ENCODE measurements at places on chromosomes 1 and 21.

DNA sequence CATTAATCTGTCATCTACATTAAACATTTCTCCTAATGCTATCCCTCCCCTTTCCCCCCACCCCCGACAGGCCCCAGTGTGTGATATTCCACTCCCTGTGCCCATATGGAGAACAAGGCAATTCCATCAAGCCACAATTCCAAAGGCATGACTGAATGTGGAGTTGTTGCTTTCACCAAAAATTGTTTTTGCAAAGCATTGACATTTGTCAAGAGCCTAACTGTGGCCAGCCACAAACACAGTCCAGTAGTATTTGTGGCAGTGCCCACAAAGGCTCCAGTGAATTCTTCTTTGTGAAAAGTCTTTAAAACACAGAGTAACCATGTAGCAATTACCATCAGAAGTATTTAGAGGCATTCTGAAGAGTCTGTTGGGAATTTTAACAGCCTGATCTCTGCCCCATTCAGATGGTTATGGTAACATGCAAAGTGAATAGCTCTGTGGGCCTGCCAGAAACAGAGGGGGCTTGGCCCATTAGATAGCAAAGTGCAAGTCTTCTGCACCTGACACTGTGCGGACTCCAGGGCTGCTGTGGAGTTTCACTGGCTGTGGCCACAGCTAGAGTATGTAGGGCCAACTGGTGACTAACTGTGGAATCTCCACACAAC is 11.6 kb upstream of the LRRC53 start:
- no peak for DNase-seq

- no peak for DNase-seq
These were observed 109.3 kb downstream of the KAZN start for GRCh38 chr1:14707531-14708445.

DNA sequence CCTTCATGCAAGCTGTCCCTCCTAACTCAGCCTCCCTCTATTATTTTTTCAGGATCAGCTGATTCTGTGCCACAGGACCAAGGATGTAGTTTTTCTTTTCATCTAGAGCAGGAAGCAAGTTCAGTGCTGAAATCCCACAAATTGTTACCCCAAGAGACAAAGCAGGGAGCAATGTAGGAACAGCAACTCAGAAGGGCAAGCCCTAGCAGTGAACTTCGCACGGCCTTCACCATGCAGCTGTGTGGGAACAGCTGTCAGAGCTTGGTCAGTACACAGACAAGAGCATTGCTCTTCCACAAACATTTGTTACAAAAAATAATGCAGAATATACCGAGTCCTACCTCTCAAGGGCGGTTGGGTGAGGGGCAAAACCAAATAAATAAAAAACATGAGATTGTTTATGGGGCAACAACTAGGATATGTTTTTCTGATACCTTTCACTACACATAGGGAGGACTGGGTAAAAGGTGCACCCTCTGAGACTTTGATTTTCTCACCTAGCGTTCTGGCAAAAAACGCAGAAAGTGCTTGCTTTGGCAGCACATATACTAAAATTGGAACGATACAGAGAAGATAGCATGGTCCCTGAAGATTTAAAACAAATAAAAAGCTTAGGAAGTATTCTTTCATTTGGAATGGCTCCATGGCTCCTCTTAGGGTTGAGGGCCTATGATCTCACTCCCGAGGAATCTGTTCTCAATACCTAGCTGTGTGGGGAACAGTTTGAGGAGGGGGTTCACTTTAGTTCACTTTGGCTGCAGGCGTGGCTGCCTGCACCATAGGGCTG is 37.1 kb upstream of the ANGPTL7 start:
- no peak for DNase-seq

GRCh38 chr21:38950435-38951094 is 144.8 kb downstream of the ETS2 start:
- DNase-seq, result no peak

DNA sequence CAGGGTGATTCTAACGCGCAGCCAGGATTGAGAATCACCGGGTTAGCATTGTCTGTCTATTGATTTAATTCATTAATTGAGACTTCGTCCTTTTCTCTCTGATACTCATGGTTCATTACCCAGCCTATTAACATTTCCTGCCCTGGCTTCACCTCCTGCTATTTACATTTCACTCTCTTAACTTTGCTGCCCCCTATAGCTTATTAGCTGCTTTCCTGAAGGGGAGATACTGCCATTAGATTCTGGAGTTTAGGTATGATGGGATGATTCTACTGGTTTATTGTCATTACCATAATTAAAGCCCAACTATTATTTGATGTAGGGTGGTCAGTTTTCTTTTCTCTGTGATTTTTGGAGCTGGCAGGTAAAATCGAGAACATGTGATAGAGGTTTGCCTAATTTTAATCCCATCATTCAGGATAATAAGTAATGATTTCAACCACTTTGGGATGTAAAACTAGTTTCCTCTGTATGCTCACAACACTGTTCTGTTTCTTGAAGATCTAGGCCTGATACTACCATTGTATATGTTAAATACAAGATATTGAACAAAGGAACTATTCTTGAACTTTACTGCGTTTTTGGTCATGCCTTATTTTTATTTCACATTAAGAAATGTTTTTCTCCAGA is 6.4 kb downstream of the PPP2R5A start:
- DNase-seq, result peak; percentile 71

DNA sequence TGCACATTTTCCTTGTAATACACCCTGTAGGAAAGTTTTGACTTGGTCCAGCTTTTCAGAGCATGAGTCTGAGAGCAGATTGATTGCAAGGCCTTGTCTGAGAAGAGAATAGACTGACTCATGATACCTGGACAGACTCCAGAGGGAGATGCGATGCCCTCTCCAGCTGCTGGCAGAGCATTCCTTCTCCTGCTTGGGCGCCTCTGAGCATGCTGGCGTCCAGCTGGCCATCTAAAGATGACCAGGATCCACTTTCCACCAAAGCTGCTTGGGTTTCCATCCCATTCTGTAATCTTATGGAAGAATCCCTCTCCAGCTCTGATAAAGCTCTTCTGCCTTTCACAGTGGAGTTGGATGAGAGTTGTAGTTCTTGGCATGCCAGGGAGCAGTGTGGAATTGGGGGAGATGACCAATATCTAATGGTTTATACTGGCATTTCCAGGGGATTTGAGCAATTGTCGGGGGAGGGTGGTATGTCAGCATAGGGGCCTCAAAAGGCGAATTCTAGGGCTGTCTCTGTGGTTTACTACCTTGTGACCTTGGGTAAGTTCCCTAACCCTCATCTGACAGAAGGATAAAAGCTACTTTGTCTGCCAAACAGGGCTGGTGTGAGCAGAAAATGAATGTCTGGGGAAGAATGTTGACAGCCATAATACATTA is 19.5 kb downstream of the SZRD1 start:
- no peak for DNase-seq

DNA sequence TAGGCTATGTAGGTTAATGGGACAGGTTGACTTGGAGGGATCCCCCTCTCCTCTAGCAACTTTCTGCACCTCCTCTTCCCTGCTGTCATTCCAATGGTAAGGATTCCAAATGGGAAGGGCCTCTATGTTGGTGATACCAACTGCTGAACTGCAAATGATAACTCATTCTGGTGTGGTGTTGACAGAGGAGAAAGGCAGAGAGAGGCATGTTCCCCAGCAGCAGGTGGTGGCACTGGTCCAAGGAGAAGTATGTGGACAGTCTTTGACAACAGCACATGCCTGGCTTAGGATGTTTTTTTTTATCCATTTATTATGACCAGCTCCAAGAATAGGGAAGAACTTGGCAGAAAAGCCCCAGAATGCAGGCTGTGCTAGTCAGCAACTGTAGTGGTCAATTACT is 19.6 kb upstream of the SPAG17 start:
- no peak for DNase-seq
